ENCODE measurements at places on chromosomes 7 and 10.

- DNase-seq: peak; percentile 9
These were observed 682.8 kb downstream of the MAGI2 start for GRCh38 chr7:78770422-78771410.

DNA sequence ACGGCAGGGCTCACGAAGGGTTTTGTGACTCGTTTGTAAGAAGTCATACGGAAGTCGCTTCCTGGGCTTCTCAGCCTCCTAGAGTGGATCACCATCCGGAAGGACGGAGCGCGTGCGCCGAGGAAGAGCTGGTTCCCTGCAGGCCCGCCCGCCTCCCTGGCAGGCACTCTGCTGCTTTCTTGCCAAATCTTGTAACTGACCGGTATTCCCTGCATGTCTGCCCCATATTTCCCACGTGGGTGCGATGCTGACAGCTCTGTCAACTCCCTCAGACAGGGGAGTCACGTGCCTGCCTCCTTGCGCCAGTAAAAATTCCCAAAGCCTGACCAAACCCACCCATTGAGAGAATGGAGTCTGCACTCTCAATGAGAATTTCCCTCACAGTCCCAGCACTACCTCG, 12.7 kb downstream of the SHH start:
- DNase-seq: no peak

GRCh38 chr10:47036771-47037170, 125.5 kb downstream of the PTPN20 start:
- no peak for DNase-seq

DNA sequence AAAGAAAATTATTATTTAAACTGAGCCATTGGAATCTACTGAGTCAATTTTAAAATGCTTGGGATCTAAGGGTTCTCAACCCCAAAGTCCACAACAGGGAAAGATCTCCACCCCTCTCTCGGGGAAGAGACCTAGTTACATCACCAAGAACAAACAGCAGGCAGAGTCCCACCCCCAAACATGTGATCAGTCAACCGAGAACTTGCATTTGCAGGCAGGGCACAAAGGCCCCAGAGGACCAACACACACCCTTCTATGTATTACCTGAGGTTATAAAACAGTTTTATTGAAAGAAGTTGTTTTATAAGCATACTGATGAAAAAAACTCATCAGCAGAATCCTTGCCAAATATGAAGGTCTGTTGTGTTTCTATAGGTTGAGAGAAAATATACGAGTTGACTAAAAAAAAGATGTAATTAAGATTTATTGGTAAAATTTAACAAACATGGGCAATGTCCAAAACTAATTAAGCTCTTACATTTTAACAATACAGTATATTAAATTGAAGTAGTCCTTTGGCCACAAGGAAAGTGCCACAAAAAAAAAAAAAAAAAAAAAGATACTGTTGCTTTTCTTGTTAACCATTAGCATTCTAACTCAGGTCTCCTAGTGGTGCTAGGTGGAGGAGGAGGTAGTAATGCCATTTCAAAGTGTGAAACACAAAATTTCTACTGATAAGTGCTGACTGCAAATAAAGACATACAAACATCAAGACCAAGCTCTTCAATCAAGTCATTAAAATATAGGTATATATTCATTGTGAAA, 975 bp upstream of the USP54 start:
- DNase-seq: peak; percentile 64

DNA sequence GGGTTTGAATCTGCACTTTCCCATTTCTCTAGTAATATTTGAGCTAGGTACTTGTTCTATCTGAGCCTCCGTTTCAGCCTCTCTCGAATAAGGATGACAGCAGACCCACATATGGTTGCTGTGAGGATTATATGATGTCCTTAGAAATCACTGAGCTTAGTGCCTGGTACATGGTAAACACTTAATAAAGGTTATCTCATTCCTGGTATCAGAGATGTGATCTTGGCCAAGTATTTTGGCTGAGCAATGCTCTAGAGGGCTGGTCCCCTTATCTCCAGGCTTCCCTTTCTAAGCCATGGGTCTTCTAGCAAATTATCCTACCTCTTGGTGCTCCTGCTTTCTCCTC, 407 bp upstream of the MKRN1 start:
- no peak for DNase-seq

DNA sequence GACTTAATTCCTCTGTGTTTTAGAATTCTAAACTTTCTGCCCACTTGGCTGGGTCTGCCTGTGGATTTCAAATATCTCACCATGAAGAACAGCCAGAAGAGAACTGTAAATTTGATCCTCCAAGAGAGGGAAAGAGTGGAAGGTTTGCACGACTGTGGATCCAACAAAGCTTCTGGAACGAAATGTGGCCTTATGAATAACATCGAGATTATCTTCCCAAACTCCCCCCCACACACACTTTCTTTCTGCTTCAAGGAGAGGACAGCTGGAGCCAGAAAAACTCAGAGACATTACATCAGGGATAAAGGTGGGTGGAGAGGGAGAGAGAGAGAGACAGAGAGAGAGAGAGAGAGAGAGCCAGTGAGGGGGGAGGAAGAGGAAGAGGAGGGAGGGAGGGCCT, 570.1 kb upstream of the MGMT start:
- DNase-seq: no peak

GRCh38 chr7:131603932-131604331, 47.5 kb upstream of the PODXL start:
- DNase-seq: no peak

- peak; percentile 59 for DNase-seq
These were observed 20.1 kb downstream of the ITGB1 start for GRCh38 chr10:32937911-32938424.

- peak; percentile 45 for DNase-seq
These were observed 3.4 kb upstream of the MLLT10 start for GRCh38 chr10:21530641-21531040.

DNA sequence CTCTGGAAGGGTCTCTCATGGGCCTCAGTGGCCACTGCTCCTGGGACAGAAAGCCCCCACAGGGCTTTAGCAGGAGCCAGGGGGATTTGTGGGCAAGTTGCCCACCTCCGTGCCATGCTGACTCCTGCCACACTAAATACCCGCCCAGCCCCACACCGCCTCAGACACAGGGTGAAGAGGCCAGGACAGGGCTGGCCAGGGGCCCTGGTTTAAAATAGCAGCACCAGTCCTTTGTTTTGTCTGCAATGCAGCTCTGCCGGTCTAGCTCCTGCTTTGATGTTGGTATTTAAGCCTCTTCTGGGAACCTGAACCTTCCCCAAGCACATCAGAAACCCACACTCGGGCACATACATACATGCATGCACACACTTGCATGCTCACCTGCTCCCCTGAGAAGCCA, 14.4 kb upstream of the TNRC18 start:
- no peak for DNase-seq

GRCh38 chr10:86113983-86114382, 252.6 kb downstream of the GRID1 start:
- DNase-seq: no peak

DNA sequence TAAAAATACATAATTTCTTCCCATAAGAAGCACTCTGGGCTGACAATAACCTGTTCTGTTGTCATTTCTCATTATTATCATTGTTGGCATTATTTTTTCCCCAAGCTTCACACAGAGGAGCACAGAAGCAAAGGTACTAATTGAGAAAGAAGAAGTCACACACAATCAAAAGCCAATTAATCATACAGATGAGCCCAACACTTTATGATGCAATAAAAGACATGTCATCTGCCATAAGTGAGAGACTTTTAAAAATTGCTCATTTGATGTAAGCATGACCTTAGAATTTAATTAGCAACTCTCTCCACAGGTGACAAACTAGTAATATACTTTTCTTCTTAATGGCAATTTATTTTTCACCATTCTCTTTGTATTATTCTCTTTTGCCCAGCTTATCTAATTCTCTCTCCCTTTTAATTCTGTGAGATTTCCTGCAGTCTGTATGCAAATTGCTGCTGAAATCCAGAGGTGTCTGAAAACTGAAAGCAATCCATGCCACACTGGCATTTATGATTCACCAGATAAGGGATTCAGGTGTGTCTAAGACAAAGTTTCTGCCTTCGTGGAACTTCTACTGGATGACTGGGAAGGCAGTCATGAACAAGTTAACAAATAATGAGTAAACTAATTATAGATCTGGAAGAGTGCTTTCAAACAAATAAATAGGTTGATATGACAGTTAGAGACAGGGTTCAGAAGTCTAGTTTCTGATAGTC, 203.5 kb downstream of the CHCHD3 start:
- no peak for DNase-seq

GRCh38 chr10:5978230-5978489, 817 bp upstream of the IL15RA start:
- no peak for DNase-seq

DNA sequence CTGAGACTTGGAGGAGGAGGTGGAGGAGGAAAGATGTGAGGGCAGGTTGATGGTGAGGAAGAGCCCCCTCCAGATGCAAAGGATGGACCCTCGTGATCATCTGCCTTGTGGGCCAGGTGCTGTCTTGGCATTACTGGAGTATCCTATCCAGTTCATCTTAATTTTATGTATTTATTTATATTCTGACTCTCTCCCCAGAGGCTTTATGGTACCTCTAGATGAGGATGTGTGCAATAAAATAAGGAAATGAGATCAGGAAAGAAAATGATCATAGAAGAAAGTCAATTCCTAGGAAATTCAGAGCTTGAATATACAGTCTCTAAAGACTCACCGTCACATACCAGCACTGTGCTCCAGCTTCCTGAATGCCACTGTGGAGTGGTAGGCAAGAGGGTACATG, 94.1 kb downstream of the LRRC18 start:
- DNase-seq: no peak

GRCh38 chr7:71706597-71706975, 574.6 kb downstream of the GALNT17 start:
- no peak for DNase-seq

DNA sequence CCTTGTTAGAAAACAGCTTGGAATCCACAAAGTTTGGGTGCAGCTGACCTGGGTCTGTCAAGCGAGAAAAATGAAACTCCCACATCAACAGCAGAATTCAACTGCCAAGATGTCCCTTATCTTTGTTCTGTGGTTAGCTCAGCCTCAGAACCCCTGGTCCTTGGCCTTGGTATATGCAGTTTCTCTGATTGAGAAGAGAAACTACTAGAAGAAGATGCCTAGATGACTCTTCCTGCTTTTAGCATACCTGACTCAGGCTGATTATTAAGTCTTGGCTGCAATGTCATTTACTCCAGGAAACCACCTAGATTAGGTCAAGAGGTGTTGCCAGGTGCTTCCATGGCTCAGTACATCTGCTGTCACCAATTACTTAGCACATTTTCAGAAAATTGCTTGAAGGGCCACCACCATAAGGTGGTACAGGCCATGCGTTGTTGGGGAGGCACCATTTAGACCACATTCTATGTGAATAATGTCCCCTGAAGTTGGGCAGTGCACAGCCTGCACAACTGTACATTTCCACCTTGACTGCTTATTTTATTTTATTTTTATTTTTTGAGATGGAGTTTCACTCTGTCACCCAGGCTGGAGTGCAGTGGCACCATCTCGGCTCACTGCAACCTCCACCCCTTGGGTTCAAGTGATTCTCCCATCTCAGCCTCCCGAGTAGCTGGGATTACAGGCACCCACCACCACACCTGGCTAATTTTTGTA, 59.4 kb upstream of the ZNF438 start:
- DNase-seq: no peak

GRCh38 chr10:63628526-63629362, 107.5 kb downstream of the REEP3 start:
- peak; percentile 54 for DNase-seq

DNA sequence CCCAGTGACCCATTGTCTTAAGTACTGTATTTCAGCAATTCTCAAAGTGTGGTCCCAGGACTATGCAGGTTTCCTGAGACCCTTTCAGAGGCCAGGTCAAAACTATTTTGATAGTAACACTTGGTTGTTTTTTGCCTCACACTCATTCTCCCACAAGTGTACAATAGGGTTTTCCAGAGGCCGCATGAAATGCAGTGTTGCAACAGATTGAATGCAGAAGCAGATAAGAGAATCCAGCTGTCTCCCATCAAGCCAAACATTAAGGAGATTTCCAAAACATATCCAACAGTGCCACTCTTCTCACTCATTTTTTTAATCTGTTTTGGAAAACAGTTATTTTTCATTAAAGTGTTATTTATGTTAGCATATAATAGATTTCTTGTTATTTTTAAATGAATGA, 20.0 kb downstream of the VKORC1L1 start:
- DNase-seq: no peak

- DNase-seq: no peak
These were observed 97.2 kb downstream of the SLC25A13 start for GRCh38 chr7:96224685-96225084.
